ENCODE measurements at places on chromosomes 3 and 15.
A peak's percentile ranks its signal among the peaks of the same experiment; 100 is the strongest.

GRCh38 chr3:131729643-131730017 is 226.9 kb upstream of the MRPL3 start:
- DNase-seq: no peak

DNA sequence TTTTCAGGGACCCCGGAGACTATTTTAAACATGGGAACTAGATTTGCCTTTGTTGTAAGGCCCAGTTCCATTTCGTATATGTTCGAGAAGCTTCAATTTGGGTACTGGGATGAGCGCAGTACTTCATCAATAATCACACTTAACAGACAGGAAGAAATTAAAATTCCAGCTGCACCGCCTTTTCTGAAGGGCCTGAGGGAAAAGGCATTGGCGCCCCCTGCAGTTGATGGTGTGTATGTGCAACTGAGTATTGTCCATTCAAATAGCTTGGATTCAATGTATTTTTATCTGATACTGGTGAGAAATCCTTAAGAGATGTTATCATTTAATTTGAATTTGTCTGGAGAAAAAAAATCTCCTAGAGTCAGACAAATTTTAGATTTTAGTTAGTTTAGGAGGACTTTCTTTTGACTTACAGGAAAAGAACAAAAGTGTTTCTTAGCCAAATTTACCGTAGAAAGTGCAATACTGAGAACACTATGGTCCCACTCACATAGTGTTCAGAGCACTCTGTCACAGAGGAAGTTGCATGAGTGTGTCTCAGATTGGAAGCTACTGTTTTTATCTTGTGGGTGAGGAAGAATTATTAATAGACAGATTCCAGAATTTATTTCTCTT is 5.4 kb upstream of the ALDH1A2 start:
- DNase-seq: peak; percentile 12

GRCh38 chr15:90955624-90956273 is 1.1 kb downstream of the RCCD1 start:
- DNase-seq: no peak

DNA sequence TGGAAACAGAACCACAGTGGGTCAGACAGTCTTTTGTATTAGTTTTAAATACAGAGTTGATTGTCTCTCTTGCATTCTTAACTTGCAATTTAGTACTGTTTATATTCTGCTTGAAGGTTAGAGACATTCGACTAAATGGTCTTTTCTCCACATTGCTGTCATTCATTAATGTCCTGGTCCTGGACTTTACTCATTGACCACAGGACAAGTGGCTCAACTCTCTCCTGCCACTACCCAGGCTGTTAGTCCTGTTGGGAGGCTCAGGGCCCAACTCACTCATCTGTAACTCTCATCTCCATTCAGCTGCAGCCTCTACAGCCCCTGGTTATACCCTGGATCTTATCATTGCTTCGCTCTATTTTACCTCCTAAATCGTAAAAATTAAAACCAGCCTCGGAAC is 427.4 kb downstream of the LPP start:
- DNase-seq: no peak

GRCh38 chr3:173399044-173399443 is 1.5 kb downstream of the NLGN1 start:
- no peak for DNase-seq

DNA sequence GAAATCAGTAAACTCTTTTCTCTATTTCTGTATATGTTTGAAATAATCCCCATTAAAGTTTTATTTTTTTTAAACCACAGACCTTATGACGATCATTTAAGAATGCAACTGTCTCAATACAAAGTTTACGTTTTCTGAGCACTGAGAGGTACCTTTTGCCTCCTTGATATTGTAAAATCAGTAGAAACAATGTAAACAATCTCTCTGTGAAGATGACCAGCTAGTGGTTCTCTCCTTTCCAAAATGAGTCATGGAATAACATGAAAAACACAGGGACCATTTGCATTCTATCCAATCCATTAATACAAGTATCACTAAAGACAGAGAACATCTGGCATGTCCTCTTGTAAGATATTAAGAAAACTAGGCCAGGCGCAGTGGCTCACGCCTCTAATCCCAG is 48.8 kb downstream of the RAD18 start:
- DNase-seq: no peak

- DNase-seq: no peak
Observed at GRCh38 chr3:151501171-151501922, 40.5 kb upstream of the IGSF10 start.

- no peak for DNase-seq
Observed at GRCh38 chr3:14425581-14426304, 23.3 kb downstream of the SLC6A6 start.

- DNase-seq: no peak
Observed at GRCh38 chr15:51341366-51342226, at the start of gene GLDN. GLDN (plus strand) TSS chr15:51341655; CDS start chr15:51341685, 30 bp downstream.

DNA sequence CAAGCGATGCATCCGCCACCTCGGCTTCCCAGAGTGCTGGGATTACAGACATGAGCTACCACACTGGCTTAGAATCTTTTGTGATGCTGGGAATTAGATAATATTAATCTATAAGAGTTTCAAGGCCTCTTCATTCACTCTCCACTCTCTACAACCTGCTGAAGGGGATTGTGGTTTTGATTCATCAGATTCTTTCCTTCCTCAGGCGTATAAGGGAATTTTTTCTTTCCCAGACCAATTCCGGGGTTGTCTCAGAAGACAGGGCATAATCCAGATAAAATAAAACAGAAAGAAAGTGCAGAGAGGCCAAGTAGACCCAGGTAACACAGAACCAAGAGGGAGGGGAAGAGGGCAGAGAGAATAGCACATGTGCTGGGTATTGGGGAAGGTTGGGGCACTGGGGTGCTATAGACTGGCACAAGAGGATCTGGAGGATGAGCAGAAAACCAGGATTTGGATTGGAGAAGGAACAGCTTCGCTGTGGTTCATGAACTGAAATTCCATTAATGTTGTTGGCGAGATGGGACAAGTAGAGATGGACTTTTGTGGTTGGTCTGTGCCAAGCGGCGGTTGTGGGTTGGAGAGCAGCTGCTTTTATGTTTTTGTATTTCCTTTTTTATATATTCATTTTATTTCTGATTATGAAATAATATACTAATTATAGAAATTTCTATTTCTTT is 12.8 kb downstream of the ARL6IP5 start:
- no peak for DNase-seq

DNA sequence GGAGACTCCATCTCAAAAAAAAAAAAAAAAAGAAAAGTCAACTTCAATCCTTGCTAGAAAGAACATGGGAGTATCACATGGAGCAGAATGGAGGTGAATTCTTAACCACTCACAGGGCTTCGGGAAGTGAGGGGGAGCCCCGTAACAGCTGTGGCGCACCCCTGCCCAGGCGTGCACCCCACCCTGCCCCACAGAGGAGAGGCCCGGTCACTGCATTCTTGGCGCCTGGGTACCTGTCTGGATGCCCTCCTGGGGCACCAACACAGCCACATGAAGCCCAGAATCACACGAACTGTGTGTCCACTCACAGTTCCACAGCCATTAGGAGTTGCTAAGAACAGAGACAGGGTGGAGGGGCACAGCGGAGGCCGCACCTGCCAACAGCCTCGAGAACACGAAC is 51.8 kb downstream of the NIPA2 start:
- DNase-seq: no peak

DNA sequence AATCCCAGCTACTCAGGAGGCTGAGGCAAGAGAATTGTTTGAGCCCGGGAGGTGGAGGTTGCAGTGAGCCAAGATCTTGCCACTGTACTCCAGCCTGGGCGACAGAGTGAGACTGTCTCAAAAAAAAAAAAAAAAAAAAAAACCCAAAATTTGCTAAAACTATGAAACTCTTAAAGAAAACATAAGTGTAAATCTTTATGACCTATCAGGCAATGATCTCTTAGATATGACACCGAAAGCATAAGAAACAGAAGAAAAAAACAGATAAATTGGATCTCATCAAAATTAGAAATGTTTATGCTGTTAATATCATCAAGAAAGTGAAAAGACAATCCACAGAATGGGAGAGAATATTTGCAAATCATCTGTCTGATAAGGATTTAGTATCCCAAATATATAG is 15.3 kb downstream of the GRAMD2A start:
- DNase-seq: no peak

DNA sequence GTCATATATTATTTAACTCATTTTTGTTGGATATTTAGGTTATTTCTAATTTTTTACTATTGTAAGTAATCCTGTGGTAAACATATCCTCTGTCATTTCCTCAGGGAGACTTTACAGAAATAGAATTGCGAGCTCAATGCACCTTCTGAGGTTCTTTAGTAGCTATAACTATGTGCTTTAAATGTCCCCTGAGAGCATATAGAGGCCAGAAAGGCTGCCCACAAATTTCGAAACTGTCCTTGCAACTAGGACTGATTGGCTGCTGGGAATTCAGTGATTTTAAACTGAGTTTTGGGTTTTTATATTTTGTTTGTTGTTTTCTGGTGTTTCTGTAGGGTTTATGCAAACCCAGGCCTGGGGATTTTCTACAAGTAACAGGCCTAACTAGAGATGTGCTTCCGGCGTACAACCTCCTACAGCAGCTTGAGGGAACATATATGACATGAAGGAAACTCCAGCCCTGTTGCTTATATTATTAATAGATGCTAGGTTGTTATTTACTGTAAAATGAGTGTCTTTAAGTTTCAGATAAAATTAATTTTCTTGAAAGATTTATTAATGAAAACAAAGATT is 29.1 kb upstream of the P4HTM start:
- no peak for DNase-seq

DNA sequence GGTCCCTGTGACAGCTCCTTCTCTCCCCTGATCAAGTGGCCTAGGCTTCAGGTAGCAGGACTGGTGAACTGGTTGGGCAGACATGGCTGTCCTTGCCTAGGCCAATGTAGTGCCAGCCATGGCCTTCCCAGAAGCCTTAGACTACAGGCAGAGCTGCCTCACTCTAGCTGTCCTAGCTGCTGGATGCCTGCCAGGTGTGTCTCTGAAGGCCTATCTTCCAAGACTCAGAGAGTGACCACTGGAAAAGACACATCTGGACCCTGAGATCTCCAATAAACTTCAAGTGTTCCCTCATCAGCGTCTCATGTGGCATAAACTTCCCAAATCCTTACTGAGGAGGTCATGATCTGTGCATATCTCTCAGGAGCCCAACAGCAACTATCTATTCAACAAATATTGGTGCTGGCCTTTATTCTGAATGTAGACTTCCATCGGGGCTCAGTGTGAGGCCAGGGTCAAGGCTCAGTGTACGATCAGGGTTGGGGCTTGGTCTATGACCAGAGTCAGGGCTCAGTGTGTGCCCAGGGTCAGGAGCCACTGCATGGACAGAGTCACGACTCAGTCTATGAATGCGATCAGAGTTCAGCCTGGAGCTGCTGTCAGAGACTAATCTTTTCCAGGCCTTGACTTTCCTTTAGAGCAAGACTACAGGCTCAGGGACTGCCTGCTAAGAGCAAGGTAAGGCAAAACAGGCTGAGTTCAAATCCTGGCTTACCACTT is 36.5 kb upstream of the INSYN1 start:
- no peak for DNase-seq

GRCh38 chr3:127817406-127817841 is 4.9 kb downstream of the MGLL start:
- DNase-seq: no peak

- DNase-seq: no peak
Observed at GRCh38 chr3:16305111-16305541, 40.1 kb downstream of the OXNAD1 start.

GRCh38 chr3:169998668-169999131 is 32.1 kb downstream of the SEC62 start:
- no peak for DNase-seq

DNA sequence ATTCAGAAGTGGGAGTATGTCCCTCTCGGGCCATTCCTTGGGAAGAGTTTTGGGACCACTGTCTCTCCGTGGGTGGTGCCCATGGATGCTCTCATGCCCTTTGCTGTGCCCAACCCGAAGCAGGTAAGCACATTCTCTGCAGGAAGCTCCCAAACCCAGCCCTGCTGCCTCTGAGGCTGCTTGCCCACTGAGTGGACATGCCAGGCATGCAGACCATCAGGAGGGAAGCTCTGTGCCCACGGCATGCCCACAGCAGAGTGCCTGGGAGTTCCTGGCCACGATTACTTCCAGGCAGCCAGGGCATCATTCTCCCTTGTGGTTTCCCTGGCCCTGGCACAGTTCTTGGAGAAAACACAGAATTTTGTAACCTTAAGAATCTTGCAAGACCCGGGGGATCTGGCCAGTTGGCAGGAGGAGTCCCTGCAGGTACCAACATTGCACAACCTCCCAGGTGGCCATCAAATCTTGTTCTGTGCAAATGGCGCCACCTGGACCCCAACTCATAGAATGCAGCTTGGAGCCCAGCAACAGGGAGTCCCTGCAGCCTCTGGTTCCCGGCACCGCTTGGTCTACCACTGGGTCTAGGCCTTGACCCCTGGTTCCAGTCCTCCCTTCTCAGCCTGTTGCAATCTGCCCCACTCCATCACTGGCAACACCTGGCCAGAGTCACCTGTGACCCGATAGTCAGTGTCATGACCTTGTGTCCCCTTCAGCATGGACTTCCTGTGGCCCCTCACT is 20.4 kb downstream of the FAH start:
- peak; percentile 58 for DNase-seq

DNA sequence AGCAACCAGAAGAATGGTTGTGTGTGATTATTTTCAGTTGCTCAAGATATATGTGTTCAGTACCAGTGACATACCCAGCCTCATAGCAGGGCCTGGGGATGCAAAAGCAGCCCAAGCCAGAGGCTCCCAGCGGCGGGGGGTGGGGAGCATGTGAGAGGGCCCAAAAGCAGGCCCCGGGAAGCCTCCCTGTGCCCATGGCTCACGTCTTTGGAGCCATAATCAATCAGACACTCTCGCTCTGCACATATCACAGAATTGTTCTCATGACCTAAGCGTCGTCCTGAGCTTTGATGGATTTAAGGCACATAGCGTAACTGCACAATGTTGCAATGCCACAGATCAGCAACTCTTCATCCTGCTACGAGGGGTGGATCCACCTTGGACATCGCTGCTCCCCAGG is 20.8 kb downstream of the KLHL25 start:
- no peak for DNase-seq

GRCh38 chr15:88878720-88879184 is 16.6 kb downstream of the HAPLN3 start:
- peak; percentile 13 for DNase-seq

GRCh38 chr3:36434687-36435426 is 54.6 kb downstream of the STAC start:
- no peak for DNase-seq

DNA sequence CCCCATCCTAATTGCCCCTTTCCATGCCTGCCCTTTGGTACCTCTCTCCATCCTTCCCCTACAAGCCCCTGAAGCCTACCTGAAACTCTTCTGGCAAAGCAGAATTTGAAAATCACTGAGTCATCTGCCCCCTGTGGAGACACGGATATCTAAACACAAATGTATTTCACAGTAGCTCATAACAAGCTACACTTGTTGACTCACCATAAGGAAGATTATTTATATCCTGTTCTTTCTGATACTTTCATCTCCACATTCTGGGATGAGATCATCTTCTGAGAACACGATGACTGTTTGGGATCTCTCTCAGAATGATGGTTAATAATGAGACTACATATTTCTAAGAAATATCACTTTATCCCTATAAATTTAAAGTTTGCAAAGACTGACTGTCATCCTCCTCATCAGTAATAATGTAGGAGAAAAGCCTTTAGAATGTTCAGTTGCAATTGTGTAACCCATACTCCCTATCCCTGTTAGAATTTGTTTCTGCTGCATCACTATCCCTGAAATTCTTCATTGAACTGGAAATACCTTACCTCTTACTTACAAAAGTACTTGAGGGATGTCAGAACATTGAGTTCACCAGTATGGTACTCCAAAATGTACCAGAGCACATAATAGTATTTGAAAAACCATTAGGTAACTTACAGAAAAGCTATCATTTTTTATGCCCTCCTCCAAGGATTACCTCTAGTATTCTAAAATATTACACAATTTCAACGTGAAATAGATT is 116.1 kb upstream of the IL12A start:
- DNase-seq: no peak
